Endodermal cell (in vitro differentiated cells): ENCODE measurements at places on chromosomes 3 and 15. TPM values are rescaled to one million over a fixed set of nuclear protein-coding genes. Genes with fewer than 3 reads are reported as not detected.

DNA sequence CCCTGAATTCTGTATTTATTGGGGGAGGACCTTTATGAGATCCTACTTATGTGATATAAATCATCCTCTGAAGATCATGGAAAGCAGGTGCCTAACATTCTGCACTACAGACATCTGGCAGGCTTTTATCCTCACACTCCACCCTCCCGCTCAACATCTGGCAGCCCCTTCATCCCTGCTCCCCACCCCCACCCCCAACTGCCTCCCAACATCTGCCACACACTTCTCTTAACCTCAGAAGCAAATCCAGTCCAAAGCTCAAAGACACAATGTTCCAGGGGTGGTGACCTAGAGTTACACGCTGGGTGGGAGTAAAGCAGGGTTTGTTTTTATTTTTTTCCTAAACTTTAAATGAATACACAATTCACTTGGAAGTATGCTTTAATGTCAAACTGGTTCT is 184.5 kb upstream of the ATP11B start:
- H3K27me3 ChIP-seq, result no peaks in the 10 kb centered on the region
- H3K4me1 ChIP-seq, result no peaks in the 10 kb centered on the region
- H3K36me3 ChIP-seq, result no peaks in the 10 kb centered on the region
- no peak for DNase-seq
- no peak overlapping the region for H3K4me3 ChIP-seq

WDR49 gene
- 0.15 to 1.0 TPM (median 0.93 TPM) in 3 replicates for total RNA-seq

DNA sequence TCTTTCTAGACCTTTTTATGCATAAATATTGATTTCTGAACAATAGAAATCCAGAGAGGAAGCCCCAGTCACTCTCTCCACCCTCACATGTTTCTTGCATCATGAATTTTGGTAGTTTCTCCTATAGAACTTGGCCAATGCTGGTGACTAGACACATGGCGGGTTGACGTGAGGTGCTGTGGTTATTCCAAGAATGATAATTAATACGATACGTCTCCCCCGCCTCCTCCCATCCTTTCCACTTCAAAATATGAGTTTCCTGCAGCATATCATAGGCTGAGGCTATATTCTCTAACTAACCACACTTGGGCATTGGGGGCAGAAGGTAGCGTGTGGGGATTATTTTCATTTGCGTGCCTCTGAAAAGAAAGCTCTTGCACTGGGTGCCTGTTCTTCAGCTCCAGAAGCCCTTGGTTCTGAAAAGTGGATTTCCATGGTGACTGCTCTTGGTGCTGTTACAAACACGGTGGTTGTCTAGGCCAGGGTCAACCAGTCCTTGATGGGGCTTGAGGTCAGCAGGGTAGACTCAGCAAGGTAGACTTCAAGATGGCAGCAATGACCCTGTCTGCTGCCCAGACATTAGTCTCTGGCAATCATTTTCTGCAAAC is 5.3 kb downstream of the TNFSF10 start:
- H3K36me3 ChIP-seq, result no peaks in the 10 kb centered on the region
- no peak for DNase-seq
- H3K4me3 ChIP-seq, result no peak overlapping the region
- H3K27ac ChIP-seq, result no peak overlapping the region
- no peaks in the 10 kb centered on the region for H3K27me3 ChIP-seq

PIF1 gene
- total RNA-seq, result 60.1 and 64.6 TPM in 2 replicates
